ENCODE measurements at places on chromosomes 6 and 20.

- DNase-seq = no peak
Measured at GRCh38 chr6:157787080-157787479, 36.0 kb upstream of the SNX9 start.

GRCh38 chr6:33869826-33870423, 66.1 kb upstream of the MLN start:
- DNase-seq = no peak

DNA sequence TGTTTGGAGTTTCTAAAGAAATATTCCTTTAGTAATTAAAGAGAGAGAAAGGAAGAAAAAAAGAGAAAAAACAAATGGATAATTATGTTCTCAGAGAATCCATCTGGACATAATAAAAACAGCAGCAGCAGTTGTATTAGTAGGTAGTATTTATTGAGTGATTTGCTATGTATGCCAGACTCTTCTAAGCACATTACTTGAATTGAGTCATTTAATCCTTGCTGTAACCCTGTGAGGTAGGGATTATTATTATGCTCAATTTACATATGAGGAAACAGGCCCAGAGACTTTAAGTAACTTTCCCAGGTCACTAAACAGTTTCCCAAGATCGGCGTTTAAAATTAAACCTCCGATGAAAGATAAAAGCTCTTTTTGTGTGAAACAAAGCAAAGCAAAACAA, 238.8 kb downstream of the TSHZ2 start:
- DNase-seq = no peak

DNA sequence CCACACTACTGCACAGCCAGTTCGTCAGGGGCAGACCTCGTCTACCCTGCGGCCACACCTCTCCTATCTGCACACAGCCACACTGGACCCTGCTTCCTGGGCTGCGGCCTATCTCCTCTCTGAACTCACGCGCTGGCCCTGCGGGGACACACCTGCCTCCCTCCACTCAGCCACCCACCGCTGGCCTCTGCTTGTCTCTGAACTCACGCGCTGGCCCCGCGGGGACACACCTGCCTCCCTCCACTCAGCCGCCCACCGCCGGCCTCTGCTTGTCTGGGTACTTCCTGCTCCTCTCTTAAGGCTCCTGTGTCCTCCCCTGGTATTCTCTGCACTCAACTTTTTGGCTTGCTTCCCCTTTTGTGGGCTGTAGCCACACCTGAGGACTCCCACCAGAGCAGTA, 52.3 kb downstream of the HUS1B start:
- DNase-seq = no peak

DNA sequence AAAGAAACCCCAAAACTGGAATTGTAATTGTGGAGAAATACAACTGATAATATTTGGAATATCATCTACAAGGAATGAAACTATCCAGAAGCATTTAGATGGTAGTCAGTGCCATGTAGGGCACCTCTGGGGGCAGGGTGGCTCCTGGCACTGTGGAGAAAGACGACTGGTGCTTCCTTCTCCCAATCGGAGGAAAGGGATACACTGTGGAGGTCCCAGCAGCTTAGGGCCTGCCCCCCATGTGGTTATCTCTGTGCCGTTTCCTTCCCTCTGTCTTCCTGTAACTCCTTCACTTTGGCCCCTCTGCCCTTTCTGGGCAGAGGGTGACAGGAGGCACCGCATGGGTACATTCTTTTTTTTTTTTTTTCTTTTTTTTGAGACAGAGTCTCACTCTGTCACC, 178.4 kb downstream of the MTHFD1L start:
- DNase-seq = no peak

DNA sequence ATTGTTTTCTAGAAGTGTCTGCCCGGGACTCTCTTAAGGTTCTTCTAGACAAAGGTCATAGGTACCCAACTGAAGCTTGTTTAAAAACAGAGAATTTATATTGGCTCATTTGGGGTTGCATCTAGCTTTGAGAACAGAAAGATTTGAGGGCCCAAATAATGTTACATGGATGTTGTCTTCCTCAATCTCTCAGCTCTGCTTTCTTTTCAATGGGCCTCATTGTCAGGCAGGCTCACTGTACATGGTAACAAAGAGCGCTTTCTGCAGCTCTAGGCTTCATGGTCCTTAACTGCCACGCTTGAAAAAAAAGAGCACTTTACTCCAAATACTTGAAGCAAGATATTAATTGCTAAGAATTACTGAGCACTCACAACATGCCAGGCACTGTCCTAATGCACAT, 22.2 kb downstream of the NHLRC1 start:
- no peak for DNase-seq

DNA sequence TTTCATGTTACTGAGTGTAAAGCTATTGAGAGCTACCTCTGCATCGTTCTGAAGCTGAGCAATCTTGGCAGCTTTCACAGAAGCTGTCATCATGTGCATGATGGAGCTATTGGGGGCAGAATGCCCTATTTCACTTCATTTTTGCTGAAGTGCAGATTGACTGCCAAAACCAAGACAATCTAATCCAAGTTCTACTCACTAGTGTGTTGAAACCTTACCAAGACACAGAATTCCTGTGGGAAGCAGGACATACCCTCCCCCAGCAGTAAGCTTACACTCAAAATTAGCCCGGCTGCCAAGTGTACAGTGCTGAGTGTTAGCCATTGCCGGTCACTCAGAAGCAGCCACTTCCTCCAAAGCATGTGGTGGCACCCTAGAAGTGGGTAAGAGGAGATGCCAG, 177.3 kb upstream of the TENT5A start:
- no peak for DNase-seq

DNA sequence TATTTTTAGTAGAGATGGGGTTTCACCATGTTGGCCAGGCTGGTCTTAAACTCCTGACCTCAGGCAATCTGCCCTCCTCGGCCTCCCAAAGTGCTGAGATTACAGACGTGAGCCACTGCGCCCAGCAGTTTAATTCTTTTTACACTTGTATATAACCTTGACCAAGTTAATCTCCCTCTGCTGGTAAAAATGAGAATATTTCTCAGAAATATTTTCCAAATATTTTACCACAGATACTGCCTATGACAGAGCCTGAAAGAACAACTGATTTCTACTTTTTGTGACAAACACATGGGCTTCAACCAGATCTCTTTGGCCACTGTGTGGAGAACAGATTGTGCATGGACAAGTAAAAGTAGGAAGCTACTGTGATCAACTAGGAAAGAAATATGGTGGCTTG, 21.2 kb upstream of the NHSL1 start:
- no peak for DNase-seq

Data from frontal cortex (tissue), 4 donors.